ENCODE measurements at places on chromosomes 12 and 14.

DNA sequence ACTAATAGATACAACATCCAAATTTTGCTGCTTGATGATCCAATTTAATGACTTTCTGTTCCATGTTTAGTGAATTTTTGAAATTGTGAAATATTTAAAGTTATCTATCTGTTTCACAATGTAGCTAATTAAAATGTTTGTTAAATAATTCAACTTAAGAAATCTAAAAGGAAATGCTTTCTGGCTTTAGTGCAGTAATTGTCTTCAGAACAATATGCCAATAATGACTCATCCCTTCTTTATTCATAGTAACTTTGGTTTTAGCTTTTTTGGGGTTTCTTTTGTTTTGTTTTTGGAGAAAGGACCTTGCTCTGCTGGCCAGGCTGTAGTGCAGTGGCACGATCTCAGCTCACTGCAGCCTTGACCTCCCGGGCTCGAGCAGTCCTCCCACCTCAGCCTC is 479.2 kb upstream of the RGS6 start:
- no peak for DNase-seq

- DNase-seq: no peak
These were observed 27.5 kb downstream of the TCHP start for GRCh38 chr12:109927622-109928021.

DNA sequence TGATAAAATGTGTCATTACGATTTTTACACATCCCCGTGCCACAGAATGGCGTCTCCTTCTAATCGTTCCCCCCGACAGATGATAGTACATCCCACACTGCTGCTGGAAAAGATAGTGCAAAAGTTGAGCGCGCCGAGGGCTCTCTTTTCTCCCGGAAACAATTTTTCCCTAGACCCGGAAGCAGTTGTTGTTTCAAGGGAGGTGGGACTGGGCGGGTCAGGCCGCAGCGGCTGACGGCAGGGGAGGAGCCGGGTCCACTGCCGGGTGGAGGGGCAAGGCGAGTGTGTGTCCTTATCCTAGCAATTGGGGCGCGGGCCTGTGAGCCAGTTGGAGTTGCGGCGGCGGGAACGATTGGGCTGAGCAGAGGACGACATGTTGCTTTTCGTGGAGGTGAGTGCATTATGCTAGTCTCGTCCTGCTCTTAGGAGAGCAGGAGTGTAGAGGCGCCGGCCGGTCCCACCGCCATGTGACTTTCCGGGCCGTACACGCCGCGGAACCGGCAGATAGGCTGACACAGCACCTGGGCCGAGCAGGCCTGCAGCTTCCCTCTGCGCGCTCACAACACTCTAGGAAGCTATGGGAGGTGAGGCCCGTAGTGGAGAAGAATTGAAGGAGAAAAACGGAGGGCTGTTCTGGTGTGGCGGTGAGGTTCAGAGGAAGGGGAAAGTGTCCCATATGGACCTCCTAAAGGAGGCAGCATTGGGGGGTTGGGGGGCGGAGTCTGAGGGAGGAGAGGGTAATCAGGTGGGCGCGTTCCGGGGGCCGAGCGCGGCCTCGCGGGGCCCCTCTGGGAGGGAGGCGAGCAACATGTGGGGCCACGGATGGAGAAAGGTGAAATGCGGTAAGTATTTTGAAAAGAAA is at the start of gene LARP4:
Gene LARP4, plus strand, starts transcription at position 248 of the 862 bp plus-strand sequence. Its CDS starts 126 bp downstream, at position 374.
- DNase-seq: peak; percentile 98

DNA sequence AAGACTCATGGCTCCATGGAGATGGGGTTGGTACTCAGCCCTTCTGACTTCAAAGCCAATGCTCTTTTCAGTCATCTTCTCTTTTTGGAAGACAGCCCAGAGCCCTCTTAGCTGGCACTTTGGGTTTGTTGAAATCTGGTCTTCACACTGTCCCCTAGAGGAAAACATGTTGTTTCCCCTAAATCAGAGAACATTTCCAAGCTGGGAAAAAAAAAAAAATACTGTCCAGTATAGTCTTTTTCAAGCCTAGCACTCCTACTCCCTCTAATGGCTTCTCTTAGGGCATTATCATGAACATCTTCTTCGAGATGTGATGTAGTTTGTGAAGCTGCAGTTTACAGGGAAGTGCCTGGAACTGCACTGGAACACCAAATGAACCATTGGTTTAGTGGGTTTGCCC is 3.0 kb upstream of the ZC3H14 start:
- no peak for DNase-seq

DNA sequence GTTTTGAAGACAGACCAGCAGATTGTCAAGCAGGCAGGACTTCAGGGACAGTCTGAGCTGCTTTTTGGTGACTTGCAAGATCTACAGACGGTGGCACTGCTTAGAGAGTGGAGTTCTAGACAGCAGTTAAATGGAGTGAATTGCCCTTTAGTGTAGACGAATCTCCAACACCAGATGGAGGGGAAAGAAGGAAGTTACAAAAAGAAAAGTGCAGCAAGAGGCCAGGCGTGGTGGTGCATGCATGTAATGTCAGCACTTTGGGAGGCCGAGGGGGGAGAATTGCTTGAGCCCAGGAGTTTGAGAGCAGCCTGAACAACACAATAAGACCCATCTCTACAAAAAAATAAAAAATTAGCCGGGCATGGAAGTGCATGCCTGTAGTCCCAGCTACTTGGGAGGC is 8.4 kb upstream of the HHIPL1 start:
- no peak for DNase-seq

DNA sequence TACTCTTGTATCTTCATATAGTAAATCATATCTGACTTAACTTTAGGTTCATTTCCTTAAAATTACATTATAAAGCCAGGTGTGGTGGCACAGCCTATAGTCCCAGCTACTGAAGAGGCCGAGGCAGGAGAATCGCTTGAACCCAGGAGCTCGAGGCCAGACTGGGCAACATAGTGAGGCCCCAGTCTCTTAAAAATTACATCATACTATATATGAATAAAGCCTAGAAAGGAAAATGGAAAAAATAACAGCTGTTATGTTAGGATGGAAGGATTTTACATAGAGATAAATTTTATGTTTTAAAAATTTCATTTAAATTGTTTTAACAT is 4.2 kb downstream of the HECTD1 start:
- no peak for DNase-seq

- no peak for DNase-seq
These were observed 89.8 kb downstream of the NTF3 start for GRCh38 chr12:5521456-5522325.

DNA sequence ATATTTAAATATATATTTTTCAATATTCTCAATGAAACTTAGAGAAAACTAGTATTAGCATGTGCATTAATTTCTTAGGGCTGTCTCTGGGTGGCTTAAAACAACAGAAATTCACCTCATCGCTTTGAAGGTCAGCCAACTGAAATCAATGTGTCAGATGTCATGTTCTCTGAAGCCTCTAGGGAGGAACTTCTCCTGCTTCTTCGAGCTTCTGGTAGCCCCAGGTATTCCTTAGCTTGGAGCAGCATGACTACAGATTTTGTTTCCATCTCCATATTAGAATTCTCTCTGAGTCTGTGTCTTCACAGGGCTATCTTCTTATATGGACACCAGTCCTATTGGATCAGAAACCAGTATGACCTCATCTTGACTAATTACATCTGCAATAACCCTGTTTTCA is 221.5 kb downstream of the PDZRN4 start:
- DNase-seq: no peak

DNA sequence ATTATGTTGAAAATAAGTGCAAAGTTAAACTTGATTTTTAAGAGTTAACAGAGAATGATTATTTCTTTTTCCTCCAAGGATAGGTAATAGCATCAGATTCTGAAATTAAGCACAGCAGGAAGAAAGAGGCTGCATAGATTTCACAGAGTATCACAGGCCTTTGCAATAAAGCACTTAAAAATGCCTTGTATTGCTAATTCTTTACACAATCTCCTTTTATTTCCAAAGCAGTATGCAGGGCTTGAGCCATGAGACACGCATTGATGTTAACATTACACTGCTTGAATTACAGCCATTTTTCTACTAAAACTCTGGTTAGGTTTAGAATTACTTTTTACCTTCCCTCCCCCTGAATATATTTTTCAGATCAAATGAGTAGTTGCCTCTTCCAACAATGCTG is 398.3 kb downstream of the BCAT1 start:
- no peak for DNase-seq

DNA sequence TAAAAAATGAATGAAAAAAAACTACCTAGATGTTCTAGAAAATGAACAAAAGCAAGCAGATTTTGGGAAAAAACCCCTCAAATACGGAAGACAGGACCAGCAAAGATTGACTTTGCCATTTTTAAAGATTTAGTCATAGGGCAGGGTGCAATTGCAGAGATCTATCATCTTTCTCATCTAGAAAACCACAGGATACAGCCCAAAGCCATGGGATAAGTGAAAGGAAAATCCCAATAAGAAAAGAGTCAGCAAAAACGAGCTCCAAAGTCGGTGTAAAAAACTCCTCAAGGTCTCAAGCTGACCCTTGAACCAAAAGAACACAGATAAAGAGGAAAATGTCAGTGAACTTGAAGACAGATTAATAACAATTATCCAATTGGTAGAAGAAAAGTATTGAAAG is 28.0 kb downstream of the CEP290 start:
- no peak for DNase-seq

- no peak for DNase-seq
These were observed 11.5 kb downstream of the SLC8A3 start for GRCh38 chr14:70177081-70177800.

DNA sequence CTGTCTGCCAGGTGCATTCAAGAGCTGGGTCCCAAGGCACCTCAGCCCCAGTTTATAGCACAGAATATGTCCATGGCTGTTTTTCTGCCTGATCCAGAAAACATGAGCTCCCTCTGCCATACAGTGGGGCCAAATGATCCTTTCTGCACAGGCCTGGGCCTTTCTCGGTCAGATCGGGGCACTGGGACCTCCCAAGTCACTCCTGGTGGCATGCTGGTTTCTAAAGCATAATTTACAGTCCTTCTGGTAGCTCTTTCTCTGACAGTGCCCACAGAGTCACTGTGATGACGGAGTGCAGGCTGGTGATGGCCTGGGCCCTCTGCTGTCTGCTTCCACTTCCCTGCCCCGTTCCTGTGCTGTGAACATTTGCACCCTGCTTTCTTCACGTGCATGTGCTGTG is 99.2 kb downstream of the ADGRD1 start:
- no peak for DNase-seq

DNA sequence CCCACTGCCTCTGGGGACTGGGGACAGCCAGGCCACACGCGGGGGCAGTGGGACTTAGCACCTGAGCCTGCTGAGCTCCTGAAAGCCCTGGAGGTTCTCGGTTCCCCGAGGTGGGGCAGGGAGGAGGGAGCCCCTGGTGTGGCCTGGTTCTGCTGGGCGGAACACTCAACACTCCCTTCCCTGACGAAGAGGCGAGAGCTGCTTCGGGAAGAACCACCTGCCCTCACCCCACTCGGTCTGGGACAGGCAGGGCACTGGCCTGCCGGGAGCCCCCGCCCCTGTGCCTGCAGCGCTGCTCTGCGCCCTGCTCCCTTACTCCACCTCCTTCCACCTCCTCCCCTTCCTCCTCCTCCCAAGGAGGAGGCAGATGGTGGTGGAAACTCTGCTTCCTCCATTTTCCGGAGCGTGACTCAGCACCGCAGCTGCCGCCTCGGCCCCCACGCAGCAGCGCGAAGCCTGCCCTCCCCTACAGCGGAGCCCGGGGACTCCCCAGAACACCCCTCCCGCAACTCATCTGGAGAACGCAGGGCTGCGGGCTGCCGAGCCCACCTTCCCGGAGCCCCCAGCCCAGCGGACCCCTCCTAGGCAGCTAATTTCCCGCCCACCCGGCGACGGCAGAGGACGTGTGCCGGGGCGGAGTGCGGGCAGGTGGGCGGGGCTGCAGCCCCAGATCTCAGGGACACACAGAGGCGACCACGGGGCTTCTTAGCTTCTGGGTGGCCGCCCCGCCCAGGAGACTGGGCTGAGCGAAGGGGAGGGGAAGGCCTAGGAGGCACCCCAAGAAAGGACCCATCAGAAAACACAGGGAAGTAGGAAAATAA is 11.7 kb upstream of the INF2 start:
- DNase-seq: peak; percentile 93

DNA sequence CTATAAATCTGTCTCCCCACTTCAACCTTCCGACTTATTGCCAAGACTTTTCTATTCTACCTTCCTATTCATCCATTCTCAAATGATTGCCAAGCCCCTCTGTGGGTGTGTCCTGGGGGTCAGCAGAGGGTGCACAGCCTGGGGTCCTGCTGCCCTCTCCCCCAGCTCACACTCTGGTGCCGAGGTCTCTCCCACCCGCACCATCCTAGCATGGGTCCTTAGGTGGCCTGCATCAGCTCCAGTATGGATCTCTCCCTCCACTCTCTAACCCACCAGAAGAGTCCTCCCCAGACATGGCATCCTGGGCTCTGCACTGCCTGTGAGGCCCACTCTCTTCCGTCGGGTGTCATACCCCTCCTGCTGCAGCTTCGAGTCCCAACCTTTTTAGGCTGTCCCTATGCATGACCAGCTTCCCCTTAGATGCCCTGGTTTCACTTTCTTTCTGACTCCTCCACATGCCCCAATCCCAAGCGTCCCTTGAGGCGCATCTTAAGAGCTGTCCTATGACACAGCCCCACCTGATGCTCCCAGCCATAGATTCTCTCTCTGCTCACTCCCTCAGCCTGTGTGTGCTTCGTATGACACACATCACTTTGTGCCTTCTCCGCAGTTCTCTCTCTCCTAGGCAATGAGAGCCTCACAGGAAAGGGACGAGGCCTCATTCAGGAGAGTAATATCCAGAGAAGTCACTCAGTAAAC is 43.9 kb downstream of the GIT2 start:
- DNase-seq: no peak

- no peak for DNase-seq
These were observed 120.2 kb downstream of the MON2 start for GRCh38 chr12:62586850-62587249.

GRCh38 chr14:26522967-26523366 is 74.9 kb downstream of the NOVA1 start:
- no peak for DNase-seq

DNA sequence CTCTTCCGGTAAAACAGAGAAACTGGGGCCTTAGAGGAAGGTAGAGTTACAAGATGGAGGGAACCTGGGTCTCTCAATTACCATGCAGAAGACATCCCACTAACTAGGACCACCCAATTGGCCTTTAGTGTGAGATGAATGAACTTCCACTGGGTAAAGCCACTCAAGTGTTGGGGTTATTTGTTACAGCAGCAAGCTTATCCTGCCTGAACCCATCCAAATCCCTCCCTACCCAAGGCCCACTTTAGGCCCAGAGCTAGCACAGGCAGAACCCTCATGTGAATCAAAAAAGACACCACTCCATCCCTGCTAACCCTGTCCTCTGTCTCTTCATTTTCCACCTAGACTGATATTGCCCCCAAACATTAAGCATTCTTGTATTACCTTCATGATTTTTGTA is 746.7 kb upstream of the TBX3 start:
- no peak for DNase-seq

GRCh38 chr12:42129595-42130204 is 15.0 kb downstream of the GXYLT1 start:
- peak; percentile 81 for DNase-seq

GRCh38 chr14:93112891-93113677 is 2.6 kb downstream of the ITPK1 start:
- DNase-seq: peak; percentile 79

GRCh38 chr14:77203611-77204458 is 22.2 kb downstream of the TMEM63C start:
- no peak for DNase-seq

DNA sequence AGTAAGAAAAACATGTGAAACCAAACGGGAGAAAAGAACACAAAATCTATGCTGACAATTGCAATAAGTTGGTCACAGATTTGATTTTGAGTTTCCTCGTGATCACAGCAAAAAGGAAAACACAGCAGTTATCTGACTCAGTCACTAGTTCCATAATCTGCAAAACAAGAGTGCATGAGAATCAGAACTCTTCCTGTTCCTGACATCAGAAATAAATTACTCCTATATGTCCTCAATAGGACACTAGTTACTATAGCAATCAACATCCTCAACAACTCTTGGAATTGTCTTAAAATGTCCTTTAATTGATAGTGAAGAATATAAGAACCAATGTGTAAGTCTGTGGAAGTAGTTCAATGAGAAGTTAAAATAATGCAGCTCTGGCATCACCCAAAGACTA is 268.0 kb upstream of the NOS1 start:
- no peak for DNase-seq

All from hematopoietic multipotent progenitor cell (in vitro differentiated cells).